Lung (tissue), 17 donors: ENCODE measurements at places on chromosomes 1 and 21.

GRCh38 chr21:28324690-28325089, 668.0 kb downstream of the LTN1 start:
- DNase-seq = no peak

GRCh38 chr1:96296991-96297390, 424.6 kb upstream of the PTBP2 start:
- DNase-seq = no peak

DNA sequence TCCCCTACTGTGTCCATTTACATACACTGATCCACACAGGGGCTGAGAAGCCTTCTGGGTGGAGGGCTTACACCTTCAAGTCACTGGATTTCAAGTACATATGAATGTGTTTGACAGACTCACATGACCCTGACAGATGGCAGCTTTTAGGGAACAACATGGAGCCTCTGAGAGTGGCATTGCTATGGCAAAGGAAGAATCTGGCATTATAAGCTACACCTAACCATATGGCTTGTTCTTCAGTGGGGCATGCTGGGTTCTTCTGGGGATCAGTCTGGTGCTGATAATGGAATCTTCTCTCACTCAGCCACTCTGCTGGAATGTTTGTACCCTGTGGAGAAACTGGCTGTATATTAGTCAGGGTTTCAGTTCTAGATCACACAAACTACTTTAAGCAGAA, 68.5 kb upstream of the PDE4B start:
- DNase-seq = no peak

- peak; percentile 60 for DNase-seq
These were observed 131.7 kb downstream of the BRINP2 start for GRCh38 chr1:177302357-177303044.

- no peak for DNase-seq
These were observed 31.7 kb downstream of the RUNX3 start for GRCh38 chr1:24898152-24898908.
